ENCODE measurements at places on chromosomes 1 and 21. TPM values are rescaled to one million over a fixed set of nuclear protein-coding genes. Genes with fewer than 3 reads are reported as not detected.

Gene NUDT4B
- 0.59 TPM for total RNA-seq

- H3K36me3 ChIP-seq = no peaks in the 10 kb centered on the region
- H3K4me1 ChIP-seq = peaks cover 24% of the 10 kb centered on the region
- H3K4me3 ChIP-seq = peak overlapping the region; percentile 79
Measured at GRCh38 chr1:26530895-26531598, 1.5 kb downstream of the RPS6KA1 start.

GRCh38 chr21:31343680-31344480 lies at the start of gene TIAM1:
TSS of gene TIAM1 (minus strand) at chr21:31344261. CDS start at chr21:31266972, 77,289 bp downstream.
- no peak within 1 kb of the TSS for H3K27ac ChIP-seq
- no peak for DNase-seq
- H3K4me3 ChIP-seq = peak within 1 kb of the TSS; percentile 39
- H3K4me1 ChIP-seq = no peaks in the 10 kb centered on the region
- no peaks in the 10 kb centered on the region for H3K36me3 ChIP-seq
- H3K27me3 ChIP-seq = peaks cover 6% of the 10 kb centered on the region

- H3K4me1 ChIP-seq = no peaks in the 10 kb centered on the region
- no peak overlapping the region for H3K27ac ChIP-seq
- no peaks in the 10 kb centered on the region for H3K36me3 ChIP-seq
- no peaks in the 10 kb centered on the region for H3K27me3 ChIP-seq
- no peak for DNase-seq
- no peak overlapping the region for H3K4me3 ChIP-seq
Measured at GRCh38 chr1:84756455-84757082, 66.3 kb upstream of the SSX2IP start.

DNA sequence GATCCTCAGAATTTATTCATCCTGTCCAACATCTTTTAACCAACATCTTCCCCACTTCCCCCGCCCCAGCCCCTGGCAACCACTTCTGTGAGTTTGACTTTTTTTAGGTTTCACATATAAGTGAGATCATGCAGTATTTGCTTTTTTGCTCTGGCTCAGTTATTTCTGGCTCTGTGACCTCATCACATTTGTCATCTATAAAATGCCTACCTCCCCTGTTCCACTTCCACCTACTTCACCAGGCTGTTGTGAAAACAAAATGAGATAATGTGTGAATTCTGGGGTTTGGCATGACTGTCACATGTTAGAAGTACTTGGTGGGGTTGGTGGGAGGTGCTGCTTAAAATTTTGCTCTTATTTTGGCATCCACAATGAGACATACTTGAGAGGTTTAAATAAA lies 18.4 kb downstream of the HHAT start:
- no peak overlapping the region for H3K27ac ChIP-seq
- no peak for DNase-seq
- peaks cover 4% of the 10 kb centered on the region for H3K4me1 ChIP-seq
- no peak overlapping the region for H3K4me3 ChIP-seq
- H3K36me3 ChIP-seq = no peaks in the 10 kb centered on the region

All from Panc1 (cell line).